ENCODE measurements at places on chromosomes 5 and 9. TPM values are rescaled to one million over a fixed set of nuclear protein-coding genes. Genes with fewer than 3 reads are reported as not detected.

GRCh38 chr5:160937570-160937969 lies 85.6 kb upstream of the ATP10B start:
- no peak for DNase-seq

- no peak for DNase-seq
These were observed 57.4 kb upstream of the PLPP6 start for GRCh38 chr9:4604678-4605095.

DNA sequence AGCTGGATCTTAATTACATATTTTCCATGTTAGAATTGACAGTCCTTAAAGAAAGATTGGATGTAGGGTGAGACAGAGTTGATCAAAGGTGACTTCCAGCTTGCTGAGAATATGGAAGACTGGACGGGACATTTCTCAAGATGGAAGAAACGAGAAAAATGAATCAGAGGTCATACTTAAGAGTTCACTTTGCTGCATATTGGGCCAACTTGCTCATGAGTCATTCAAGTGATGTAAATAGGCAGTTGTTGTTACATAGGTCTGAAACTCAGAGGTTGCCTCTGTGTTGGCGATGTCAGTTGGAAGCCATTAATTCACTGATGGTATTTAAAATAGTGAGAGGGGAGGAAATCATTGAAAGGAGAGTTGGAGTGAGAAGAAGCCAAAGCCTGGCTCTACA lies 132.8 kb downstream of the CD180 start:
- DNase-seq: no peak

DNA sequence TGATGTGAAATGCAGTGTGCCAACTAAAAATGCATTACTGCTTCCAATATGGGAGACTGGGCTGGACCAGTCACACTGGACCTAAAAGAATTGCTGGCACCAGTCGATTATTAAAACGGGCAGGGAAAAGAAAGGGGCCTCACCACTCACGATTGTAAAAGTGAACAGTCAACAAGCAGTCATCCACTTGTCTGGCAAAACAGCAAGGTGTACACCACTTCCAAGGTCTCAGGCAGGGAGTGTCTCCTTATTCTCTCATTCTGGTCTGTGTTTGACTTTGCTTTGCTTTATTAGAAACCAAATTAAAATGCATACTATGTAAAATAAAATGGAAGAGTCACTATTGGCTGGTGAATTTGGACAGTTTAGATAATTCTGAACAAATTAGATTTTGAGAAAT lies 57.8 kb upstream of the TRPM3 start:
- no peak for DNase-seq

- no peak for DNase-seq
These were observed 27.2 kb upstream of the SLC9A3 start for GRCh38 chr5:551406-551805.

DNA sequence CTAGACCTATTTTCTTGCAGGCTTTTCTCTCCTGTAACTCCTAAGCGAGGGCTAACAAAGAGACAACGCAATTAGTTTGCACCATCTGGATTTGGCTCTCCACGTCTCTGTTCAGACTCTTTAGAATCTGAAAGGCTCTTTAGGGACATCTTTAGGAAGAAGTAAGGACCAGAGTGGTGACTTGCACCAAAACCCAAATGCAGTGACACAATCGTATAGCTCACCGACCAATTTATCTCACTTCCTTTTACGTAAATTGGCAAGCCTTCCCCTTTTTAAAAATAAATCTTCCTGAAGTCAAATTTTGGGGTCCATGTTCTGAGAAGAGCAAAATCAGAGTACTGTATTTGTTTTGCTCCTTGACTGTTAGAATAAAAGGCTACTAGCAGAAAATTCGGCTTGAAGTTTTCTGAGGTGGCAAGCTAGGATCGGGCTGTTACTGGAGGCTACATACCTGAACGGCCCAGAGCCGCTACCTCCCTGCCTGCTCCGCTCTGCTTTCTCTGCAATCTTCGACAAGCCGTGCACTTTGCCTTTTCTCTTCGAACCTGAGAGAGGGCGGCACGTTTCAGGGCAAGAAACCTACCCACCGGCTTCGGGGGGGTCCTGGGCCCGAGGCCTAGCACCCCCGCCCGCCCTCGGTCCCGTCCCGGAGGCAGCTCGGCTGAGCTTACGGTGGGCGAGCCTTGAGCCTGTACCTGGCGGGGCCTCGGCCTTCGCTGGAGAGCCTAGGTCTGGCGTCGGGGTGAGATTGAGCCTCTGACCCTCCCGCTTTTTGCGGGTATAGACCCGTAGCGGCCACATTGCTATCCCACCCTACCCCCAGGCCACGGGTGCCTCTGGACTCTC lies 537 bp downstream of the MEIKIN start:
- no peak for DNase-seq

GRCh38 chr5:59540366-59540765 lies 353.2 kb downstream of the PDE4D start:
- DNase-seq: no peak

- DNase-seq: no peak
These were observed 237.8 kb downstream of the PAPPA start for GRCh38 chr9:116391306-116391900.

DNA sequence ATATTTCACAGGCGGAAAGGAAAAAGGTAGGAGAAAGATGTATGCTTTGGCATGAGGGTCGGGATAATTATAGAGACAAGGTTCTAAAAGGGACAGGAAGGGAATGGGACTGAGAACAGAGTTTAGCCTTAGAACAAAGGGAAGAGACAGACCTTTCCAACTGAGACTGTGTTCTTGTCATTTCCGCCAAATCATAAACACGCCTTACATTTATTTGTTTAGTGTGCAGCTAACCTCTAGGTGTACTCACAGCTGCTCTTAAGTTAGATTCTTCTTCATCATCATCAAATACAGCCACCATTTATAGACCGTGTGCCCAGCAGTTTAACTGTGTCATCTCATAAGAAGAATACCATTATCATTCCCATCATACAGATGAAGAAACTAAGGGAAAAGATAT lies 5.9 kb upstream of the DELE1 start:
- no peak for DNase-seq

DNA sequence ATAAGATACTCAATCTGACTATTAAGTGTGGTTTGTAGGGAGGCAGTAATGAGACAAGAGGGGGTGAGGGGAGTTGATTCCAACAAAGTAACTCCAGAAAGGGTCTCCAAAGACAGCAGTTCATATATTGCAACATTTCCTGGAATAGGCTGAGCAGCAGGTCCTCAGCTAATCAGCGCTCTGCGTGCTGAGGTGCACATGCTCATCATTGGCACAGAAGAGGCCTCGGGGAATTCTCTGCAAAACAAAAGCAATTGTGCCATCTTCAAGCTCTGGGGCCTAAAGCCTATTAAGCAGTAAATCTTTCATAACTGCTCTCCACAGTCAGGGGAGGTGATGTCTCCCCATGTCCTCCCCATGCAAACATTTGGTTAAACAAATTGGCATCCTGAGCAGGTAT lies 357.3 kb downstream of the SPOCK1 start:
- no peak for DNase-seq

Gene ABLIM3
- 118 TPM for total RNA-seq

Gene CATSPER3
- total RNA-seq: 0.54 TPM

Gene ANKRD20A1
- 0.59 TPM for total RNA-seq

Gene KLF4
- 19.8 TPM for total RNA-seq

Gene FIBCD1
- 0.54 TPM for total RNA-seq

Gene GDF9
- total RNA-seq: 0.43 TPM
